NCI-H187 treated with DMSO at 0.1 percent for 48 hours (cell line): ENCODE measurements at places on chromosomes 5 and 9.
A peak's percentile ranks its signal among the peaks of the same experiment; 100 is the strongest.

DNA sequence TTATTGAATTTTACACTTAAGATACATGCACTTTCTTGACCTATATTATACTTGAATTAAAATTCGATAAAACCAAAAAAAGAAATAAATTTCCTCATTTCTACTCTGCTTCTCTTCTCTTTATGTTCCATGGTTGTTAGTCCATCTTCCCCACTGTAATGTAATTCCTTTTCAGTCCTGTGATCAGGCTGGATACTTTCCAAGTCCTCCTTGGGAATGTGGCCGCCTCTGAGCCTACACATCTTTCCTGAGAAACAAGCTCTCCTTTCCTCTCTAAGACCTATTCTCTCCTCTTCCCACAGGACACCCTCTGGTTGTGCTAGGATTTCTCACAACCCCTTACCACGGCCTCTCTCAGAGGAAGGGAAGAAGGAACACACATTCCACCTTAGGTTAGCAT lies 285.1 kb downstream of the DNAH5 start:
- DNase-seq, result no peak

DNA sequence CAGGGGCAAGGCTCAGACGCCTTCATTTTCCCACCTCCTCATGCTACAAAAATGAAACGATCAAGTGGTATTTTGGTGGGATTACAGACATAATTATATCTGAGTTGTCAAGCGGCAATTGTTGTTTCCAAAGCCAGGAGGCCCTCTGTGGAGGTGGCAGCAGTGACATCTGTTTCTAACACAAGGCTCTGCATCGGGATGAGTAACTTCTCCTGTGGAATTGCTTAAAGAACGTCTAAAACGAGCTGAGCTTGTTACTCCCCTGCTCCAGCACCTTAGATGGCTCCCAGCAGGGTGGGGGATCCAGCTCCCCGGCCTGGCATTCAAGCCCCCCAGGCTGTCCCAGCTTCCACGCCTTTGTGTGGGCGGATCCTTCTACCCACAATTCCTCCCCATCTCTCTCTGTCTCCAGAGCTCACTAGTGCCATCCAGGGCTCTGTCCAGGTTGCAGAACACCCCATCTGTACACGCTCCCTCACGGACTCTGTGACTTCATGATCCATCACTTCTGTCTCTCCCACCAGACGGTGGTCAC lies 36.8 kb downstream of the DAB2IP start:
- DNase-seq, result no peak

GRCh38 chr5:93586736-93587596 lies 3.9 kb downstream of the NR2F1 start:
- no peak for DNase-seq

GRCh38 chr5:3393920-3394597 lies 201.6 kb upstream of the IRX1 start:
- DNase-seq, result peak; percentile 38

GRCh38 chr9:6413365-6414246 lies 607 bp downstream of the UHRF2 start:
- DNase-seq, result no peak

GRCh38 chr9:102499468-102499867 lies 495.7 kb upstream of the CYLC2 start:
- DNase-seq, result no peak
